ENCODE measurements at places on chromosomes 11 and 22.
A peak's percentile ranks its signal among the peaks of the same experiment; 100 is the strongest.

DNA sequence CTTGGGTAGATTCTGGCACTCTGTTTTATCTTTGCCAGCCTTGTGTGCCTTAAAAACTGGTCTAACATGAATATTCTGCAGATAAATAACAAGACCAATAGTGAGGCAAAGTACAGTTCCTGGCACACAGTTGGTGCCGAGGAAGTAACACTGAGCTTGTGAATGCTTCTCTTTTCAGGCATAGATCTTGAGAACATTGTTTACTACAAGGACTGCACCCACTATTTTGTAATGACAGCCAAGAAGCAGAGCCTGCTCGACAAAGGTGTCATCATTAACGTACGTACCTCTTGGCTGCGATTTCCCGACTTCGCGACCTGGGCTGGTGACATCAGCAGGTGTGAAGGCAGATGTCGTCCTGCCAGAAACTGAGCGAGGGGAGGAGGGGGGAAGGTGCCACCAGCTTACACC, 105.7 kb downstream of the MICAL2 start:
- DNase-seq = no peak

GRCh38 chr11:57368106-57368844, 12.7 kb downstream of the PRG3 start:
- DNase-seq = no peak

- DNase-seq = no peak
Observed at GRCh38 chr11:107505647-107506225, 48.1 kb upstream of the CWF19L2 start.

- peak; percentile 83 for DNase-seq
Observed at GRCh38 chr11:119533921-119534736, 111.2 kb upstream of the THY1 start.

GRCh38 chr11:67433536-67434394, 3.7 kb downstream of the PTPRCAP start:
- no peak for DNase-seq

DNA sequence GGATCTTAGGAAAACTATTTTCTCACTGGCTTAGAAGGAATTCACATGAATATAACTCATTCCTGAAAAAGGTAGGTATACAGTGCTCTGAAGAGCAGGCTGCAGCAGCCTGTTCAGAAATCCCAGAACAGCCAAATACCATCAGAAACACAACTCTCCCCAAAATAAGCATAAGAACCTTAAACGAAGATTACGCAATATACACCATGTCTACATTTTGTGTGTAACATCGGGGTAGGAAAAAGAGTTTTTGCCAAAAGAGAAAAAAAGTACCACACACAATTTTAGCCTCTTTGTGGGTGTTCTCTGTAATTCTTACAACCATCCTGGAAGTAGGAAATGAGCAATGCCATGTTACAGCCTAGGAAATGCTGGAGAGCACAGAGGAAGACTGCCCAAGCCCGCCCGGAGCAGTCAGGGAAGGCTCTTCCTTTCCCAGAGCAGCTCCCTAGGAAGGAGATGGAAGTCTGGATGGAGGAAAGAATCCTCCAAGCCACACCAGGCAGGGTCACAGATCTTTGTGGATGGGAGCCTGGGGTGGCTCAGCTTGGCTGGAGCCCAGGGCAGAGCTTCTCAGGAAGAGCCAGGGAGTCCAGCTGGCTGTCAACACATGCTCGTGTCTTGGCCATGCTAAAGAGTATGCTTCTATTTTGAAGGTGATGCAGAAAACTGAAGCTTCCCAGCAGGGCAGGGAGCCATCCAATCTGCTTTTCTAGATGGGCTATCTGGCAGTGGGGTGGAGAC, 49.7 kb upstream of the ARFGAP3 start:
- DNase-seq = peak; percentile 86

DNA sequence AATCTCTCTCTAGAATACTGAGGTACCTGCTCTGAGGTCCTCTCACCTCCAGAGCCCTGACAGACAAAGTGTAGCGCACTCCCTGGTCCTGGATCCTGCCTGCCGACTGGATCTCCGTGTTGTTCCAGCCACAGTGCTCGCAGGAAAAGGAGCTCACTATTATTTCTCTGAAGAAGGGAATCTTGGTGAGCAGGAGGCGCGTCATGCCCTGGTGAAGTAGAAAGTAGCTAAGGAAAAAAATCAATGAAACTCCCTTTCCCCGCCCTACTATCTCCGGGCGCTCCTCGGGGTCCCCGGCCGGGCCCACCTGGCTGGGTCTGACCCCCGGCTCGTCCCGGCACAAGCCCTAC, 412 bp downstream of the ZPR1 start:
- no peak for DNase-seq

GRCh38 chr22:22318723-22319465, 74.3 kb downstream of the VPREB1 start:
- DNase-seq = no peak

- DNase-seq = peak; percentile 30
Observed at GRCh38 chr11:62024936-62025486, 57.6 kb upstream of the FTH1 start.

DNA sequence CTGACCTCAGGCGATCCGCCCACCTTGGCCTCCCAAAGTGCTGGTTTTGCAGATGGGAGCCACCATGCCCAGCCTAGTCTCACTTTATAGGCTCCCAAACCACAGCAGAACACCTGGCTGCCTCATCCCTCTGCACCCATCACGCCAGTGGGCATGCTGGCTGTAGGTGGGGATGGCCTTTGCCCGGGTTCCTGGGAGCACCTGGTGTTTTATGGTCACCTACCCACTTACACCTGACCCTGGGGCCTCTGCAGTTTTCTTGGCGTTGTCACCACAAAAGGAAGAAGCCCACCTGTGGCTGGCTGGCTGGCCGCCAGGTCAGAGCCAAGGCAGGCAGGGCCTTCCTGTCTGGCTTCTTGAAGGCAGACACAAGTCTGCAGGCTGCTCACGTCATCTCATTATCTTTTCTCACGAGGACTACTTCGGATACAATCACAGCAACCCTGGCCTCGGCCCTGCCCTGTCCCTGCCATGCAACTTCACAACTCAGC, 8.2 kb downstream of the RRP7A start:
- DNase-seq = no peak

DNA sequence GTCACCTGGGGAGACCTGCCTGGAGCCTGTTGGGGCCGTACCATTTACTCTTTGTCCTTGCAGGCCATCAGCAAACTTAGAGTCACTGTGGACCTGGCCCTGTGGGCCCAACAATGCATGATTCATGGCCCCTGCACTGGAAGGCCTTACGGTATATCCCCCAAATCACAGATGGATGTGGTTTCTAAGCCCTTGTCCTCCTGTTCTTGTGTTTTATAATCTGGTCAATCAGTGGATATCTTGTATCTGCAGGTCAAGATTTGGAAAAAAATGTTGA, 6.2 kb downstream of the TSKU start:
- DNase-seq = peak; percentile 19

GRCh38 chr11:65459552-65459951, 37.0 kb downstream of the NEAT1 start:
- peak; percentile 58 for DNase-seq

DNA sequence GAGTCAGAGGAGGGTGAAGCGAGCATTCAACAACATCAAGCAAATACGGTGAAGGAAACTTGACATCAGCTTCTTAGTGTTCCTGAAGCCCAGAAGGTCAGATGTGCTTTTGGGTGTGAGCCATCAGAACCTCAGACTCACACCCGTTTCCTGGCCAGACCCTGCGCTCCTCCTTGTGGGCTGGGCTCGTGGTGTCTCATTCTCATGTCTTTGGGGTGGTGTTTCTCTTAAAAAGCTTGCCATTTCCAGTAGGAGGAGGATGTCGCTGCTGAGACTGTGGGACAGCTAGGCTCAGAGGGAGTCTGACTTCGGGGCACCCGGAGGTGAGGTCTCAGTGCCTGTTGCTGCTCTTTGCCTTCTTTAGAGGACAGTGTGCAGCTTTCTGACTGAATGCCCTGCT, 24.2 kb downstream of the PPFIBP2 start:
- peak; percentile 73 for DNase-seq

GRCh38 chr22:50398831-50399648, 55.9 kb downstream of the PPP6R2 start:
- DNase-seq = no peak

GRCh38 chr11:65927904-65928397, 8.7 kb downstream of the DRAP1 start:
- DNase-seq = no peak

DNA sequence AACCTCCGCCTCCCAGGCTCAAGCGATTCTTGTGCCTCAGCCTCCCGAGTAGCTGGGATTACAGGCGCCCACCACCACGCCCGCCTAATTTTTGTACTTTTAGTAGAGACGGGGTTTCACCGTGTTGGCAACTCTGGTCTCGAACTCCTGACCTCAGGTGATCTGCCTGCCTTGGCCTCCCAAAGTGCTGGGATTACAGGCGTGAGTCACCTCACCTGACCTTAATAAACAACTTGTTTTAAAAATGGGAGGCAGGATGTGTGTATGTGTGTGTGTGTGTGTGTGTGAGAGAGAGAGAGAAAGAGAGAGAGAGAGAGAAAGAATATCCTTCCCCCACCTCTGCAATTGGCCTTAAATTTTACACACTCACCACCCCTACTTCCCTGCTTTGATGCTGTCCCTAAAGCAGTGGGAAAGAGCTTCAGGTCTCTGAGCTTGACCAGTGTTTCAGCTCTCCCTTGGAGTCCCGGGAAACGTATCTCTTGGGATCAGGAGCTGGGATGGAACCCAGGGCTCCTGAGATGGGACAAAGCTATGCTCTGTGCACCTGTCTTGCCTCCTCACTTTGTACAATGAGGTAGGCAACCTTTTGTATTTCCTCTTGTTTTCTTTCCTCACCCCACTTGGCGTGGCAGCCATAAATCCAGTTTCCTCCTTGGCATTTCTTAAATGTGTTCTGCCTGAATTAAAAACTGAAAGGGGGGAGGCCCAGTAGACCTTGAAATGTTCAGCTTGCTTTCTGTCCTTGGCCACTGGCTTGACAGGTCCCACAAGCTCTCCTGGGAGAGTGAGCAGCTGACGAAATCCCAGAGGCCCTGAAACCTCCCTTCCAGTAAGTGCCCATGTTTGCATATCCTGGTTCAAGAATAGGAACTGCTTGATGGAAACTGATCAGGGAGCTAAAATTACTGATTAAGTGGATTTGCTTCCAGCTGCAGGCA, 17.8 kb upstream of the XBP1 start:
- peak; percentile 60 for DNase-seq

GRCh38 chr11:44518968-44519550, 46.4 kb upstream of the CD82 start:
- no peak for DNase-seq

GRCh38 chr11:35330931-35331330, 88.4 kb downstream of the SLC1A2 start:
- no peak for DNase-seq

DNA sequence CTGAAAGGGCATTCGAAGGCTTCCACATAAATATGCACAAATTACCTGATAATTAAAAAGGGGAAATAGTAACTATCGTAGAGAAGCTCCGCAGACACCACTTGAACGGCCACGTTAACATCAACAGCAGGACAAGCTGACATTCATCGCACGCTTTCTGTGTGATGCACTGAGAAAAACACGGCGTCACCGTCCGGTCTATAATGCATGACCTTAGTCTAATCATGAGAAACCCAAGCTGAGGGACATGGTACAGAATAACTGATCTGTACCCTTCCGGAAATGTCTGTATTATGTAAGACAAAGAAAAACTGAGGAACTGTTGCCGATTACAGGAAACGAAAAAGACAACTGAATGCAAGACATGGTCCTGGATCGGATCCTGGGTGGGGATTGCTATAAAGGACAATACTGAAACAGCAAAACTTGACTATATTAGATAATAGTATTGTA, 678 bp upstream of the RANGAP1 start:
- no peak for DNase-seq

GRCh38 chr11:92766698-92767097, 202.8 kb upstream of the MTNR1B start:
- no peak for DNase-seq

GRCh38 chr11:5280582-5281102, 10.9 kb upstream of the HBE1 start:
- DNase-seq = no peak

DNA sequence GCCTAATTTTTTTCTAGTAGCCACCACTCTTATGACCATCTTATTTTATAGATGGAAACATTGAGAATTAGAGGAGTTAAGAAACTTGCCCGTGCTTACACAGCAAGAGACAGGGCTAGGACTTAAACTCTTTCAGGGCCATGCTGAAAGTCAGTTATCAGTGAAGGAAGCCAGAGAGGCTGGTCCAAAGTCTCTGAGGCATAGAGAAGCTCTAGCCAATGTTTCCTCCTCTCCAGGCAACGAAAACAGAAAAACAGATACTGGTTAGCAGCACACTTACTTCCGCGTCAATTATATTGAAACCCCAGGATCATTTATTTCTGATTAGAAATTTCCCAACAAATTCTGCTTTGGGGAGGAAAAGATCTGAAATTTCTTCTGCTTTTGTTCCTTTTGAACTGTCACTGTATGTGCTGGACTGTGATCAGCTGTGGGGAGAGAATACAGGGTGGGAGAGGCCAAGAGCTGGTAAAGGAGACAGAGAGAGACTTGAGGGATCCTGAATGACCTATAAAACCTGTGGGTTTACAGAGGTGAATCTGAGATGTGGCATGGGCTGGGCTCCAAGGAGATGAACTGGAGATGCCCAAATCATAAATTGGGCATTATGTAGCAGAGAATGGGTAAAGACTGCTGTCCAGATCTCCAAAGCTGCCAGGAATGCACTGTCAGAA, 37.5 kb upstream of the CAPRIN1 start:
- DNase-seq = no peak

- peak; percentile 54 for DNase-seq
Observed at GRCh38 chr11:77039491-77040400, 5.5 kb downstream of the B3GNT6 start.

GRCh38 chr11:68831124-68831523, 10.6 kb downstream of the CPT1A start:
- DNase-seq = no peak

- DNase-seq = no peak
Observed at GRCh38 chr22:23574371-23574811, 5.7 kb downstream of the IGLL1 start.

DNA sequence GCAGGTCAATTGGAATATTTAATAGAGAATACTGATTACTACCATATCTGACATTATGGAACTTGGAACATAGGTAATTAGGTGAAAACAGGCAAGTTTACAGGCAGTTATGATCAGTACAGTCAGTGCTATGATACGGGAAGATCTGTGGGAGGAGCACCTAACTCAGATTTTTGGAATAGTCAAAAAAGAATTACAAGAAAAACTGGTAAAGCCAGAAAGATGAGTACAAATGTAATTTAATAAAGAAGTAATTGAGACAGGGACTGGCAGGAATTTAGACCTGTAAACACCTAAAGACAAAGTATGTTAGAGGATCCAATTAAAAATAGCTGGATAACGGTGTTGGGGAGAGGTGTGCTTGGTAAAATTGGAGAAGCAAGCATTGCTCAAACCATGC, 206.5 kb upstream of the ANO5 start:
- DNase-seq = no peak

GRCh38 chr11:126956635-126957034, 43.9 kb downstream of the KIRREL3 start:
- no peak for DNase-seq

- no peak for DNase-seq
Observed at GRCh38 chr11:4370166-4370565, 2.0 kb upstream of the OR52B4 start.
